HuH-7 (cell line): ENCODE measurements at places on chromosomes 7 and 10.

DNA sequence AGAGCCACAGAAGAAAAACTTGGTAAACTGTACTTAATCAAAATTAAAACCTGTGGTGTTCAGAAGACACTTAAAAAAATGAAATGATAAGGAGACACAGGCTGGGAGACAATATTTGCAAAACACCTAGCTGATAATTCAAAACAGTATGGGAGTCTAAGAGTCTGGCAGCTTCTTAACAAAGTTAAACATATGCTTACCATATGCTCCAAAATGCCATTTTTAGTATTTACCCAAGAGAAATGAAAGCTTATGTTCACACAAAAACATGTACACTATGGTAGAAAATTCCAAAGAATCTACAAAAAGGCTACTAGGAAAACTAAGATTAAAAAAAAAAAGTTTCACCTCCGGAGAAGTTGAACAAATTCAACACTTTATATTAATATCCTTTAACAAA lies 48.6 kb downstream of the ITGB1 start:
- DNase-seq: no peak

GRCh38 chr7:45971661-45972175 lies 50.6 kb upstream of the IGFBP3 start:
- DNase-seq: no peak

- DNase-seq: no peak
These were observed 6.1 kb downstream of the CCAR1 start for GRCh38 chr10:68727146-68727545.

- DNase-seq: no peak
These were observed 50.2 kb downstream of the ZNF467 start for GRCh38 chr7:149723082-149723767.

GRCh38 chr7:8121243-8121642 lies 140.7 kb downstream of the ICA1 start:
- no peak for DNase-seq
